ENCODE measurements at places on chromosomes 7 and 10. TPM values are rescaled to one million over a fixed set of nuclear protein-coding genes. Genes with fewer than 3 reads are reported as not detected.

The USP54 gene
- total RNA-seq = 5.8 TPM

- no peak for DNase-seq
Measured at GRCh38 chr7:132133501-132133900, 442.8 kb downstream of the PLXNA4 start.

GRCh38 chr7:144436500-144436899, 33.0 kb upstream of the NOBOX start:
- DNase-seq = no peak

GRCh38 chr10:126500185-126500584, 111.9 kb upstream of the ADAM12 start:
- DNase-seq = no peak

The CDNF gene
- total RNA-seq = 0.11 TPM

The POR gene
- total RNA-seq = 94.4 TPM

DNA sequence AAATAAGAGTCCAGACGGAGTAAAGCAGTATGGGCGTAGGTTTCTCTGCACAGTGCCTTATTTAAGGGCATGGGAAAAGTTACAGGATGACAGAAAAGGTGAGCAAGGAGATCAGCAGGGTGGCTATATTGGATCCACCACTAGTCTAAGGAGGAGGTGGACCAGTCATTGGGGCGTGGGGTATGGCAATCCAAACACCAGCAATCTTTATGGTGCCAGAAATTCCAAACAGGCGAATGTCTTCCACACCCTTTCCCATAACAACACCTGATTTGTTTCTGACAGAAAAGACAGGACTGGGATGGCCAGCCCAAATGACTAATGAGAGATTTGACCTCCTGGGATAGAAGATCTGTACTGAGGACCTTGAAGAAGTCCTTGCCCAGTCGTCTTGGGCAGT, 181.8 kb upstream of the MBL2 start:
- no peak for DNase-seq

DNA sequence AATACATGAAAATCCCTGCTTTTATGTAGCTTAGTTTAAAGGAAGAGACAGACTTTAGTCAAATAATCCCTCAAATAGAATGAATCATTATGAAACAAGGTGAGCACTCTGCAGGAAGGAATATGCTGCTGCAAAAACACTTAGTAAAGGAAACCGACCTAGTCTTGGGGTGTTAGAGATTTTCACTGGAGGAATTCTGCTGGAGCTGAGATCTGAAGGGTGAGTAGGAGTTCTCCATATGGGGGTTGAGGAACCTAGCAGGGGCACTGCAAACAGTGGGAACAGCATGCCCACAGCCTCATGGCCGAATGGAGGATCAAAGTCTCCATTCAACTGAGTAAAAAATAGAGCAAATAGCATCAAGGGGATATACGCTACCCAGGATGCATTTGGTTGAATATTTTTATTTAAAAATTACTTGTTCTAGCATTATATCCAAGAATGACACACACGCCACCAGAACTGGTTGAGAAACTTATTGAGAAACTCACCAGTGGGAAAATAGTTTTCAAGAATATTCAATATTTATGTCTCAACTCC, 3.5 kb downstream of the ITIH2 start:
- DNase-seq = no peak

The TUBB8 gene
- not detected for total RNA-seq

GRCh38 chr7:12692479-12693259, 5.2 kb downstream of the ARL4A start:
- no peak for DNase-seq

The ZNF503 gene
- total RNA-seq = 1.3 TPM

DNA sequence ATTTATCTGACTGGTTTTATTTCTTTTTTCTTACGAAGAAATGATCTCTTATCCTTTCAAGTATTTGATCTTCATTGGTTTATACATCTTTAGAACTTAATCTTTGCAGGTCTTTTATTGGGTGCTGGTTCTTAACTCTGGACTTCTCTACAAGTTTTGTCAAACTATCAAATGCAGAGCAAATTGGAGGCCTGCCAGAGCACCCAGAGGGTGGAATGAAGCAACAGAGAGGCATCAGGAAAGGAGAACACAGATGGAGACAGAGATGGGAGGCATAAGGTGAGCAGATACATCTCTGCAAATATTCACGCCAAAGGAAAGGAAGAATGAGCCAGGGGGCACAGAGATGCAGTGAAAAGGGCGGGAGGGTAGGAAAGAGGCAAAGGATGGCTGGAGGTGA, 130.3 kb downstream of the PKD1L1 start:
- no peak for DNase-seq

DNA sequence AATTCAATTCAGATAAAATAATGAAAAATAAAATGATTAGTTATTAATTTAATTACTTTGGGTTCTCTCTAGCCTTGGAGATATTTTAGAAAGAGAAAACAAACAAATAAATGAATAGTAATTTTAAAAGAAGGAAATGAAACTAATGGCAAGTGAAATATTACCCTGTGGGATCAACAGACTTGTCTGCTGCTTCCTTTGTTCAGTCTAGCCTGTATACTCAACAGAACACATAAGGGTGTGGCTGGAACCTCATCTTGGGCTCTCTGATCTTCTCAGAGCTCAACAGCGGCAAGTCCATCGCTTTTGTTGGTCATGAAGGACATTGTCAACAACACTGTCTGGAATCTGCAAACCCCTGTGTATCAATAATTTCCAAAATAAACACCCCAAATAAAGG, 904.9 kb downstream of the IPMK start:
- no peak for DNase-seq

- no peak for DNase-seq
Measured at GRCh38 chr10:29680091-29680490, 45.3 kb upstream of the SVIL start.

DNA sequence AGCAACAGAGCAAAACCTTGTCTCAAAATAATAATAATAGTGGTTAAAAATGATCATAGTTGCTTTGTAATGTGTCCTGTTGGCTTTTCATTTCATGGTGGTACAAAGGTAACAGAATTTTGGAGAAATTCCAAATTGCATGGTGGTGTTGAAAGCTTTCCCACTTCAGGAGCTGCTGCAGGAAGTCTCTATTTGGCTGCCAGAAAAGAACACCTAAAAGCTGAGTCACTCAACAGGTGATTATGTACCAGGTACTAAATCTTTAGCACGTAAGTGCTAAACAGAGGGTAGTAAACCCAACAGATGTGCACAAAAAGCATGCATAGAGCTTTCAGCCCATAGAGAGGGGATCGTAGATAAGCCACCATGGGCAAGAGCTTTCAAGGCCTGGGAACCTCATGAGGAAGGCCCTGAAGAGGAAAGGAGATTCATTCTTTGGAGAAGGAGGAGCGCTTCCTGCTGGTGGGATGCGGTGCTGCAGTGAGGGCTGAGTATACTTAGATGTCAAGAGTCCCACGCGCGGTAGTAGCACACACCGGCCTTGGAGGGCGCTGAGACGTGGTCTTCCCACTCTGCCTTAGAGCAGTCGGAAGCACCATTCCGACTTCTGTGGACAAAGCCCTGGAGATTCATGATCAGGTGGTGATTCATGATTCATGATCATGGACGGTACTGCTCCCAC, 118.7 kb downstream of the RALA start:
- DNase-seq = no peak

The HNRNPA2B1 gene
- 274 TPM for total RNA-seq

The LRRC18 gene
- total RNA-seq = not detected

- DNase-seq = no peak
Measured at GRCh38 chr7:1513657-1514095, 9.5 kb upstream of the INTS1 start.

The FXYD4 gene
- not detected for total RNA-seq

DNA sequence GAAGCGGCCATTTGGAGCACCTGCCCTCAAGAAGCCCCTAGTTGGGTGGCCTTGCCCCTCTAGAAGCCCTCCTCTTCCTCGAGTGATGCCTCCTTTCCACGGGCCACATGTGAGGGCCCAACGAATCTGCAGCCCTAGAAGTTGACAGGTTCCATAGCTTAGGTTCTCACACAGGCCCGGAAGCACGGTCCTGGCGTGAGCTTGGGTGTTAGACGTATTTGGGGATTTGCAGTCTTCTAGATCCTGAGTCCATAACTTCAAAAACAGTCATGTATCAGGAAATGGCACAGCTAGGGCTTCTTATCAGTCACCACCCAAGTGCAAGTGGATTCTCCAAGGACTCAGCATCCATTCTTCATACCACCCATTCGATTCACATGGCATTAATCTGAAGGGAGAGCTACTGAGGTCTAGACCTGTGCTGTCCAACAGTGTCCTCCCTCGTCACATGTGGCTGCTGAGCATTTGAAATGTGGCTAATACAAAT, 477 bp upstream of the FBXW4 start:
- no peak for DNase-seq

- no peak for DNase-seq
Measured at GRCh38 chr10:43181146-43181545, 42.9 kb downstream of the CSGALNACT2 start.

- DNase-seq = no peak
Measured at GRCh38 chr10:27373566-27374160, 130.4 kb upstream of the RAB18 start.

The NAT16 gene
- not detected for total RNA-seq

The MARVELD1 gene
- total RNA-seq = 21.2 TPM
